ENCODE measurements at places on chromosomes 2 and 18.
A peak's percentile ranks its signal among the peaks of the same experiment; 100 is the strongest.

GRCh38 chr2:229703909-229704630 lies 10.3 kb downstream of the DNER start:
- DNase-seq = peak; percentile 72

DNA sequence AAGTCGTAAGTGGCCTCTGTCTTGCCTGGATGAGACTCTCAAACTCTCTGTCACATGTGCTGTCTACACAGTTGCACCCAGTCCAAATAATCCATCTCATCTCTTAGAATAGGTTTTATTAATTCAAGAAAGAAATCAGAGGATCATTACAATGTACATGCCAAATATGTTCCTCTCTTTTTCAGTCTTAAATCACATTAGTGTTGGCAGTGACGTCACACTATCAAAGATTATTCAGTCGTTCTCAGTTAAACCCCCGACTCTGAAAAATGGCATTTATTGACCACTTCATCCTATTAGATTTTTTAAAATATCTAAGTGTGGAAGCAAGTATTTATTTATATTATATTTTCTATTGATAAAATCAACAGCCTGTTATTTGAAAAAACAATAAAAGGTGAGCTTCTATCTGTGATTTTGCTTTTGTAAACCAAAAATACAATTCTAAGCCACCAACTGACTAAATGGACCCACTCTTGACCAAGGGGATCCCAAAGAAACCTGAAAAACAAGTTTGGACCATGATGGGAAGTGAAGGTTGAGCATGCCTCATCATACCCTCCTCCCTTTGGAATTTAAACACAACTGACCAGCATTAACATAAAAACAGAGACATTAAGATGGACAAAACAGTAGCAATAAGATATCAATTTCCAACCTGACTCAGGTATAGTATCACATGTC lies 1894.4 kb upstream of the LRRTM1 start:
- no peak for DNase-seq

GRCh38 chr18:61891894-61892293 lies 913 bp downstream of the RNF152 start:
- DNase-seq = no peak

DNA sequence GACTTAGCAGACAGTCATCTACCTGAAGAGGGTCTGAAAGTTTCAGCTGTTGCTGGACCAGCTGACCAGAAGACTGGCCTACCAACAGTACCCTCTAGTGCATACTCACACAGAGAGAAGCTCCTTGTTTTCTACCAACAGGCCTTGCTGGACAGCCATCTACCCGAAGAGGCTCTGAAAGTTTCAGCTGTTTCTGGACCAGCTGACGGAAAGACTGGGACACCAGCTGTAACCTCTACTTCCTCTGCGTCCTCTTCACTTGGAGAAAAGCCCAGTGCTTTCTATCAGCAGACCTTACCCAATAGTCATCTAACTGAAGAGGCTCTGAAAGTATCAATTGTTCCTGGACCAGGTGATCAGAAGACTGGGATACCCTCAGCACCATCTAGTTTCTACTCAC lies 63.2 kb downstream of the ALMS1 start:
- DNase-seq = no peak

GRCh38 chr2:5674026-5674340 lies 18.2 kb upstream of the SOX11 start:
- no peak for DNase-seq

Measured in midbrain (tissue), 1 donor.